ENCODE measurements at places on chromosomes 16 and 17.

DNA sequence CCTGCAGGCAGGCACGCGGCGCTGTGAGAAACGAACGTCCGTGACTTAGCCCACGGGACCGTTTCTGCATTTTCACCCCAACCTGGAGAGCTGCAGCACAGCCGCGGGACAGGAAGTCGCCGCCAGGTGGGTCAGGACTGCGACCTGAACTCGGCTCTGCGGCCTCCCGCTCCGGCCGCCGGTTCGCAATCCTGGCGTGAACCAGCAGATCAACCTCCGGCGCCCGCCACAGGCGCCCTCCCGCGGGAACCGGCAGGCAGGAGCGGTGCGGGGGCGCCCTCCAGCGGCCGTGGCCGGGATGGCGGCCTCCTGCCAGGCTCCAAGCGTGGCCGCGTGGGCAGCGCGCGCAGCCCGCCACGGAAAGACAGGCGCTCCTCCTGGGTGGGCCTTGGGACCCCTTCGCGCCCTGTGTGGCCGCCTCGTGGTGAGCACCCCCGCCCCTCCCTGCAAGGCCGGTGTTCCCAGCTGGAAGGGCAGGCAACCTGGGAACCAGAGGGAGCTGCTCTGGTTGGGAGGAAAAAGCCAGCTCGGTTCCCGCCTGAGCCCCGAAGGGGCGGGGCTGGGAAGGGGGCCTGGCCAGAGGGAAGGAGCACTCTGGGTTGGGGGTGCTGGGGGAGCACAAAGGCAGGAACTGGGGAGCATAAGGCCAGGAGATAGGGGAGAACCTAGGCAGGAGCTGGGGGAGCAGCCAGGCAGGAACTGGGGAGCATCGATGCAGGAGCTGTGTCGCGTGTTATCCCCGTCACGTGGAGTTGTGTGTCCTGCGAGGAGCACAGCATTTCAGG, 28.2 kb downstream of the ACTG1 start:
- DNase-seq: peak; percentile 91

DNA sequence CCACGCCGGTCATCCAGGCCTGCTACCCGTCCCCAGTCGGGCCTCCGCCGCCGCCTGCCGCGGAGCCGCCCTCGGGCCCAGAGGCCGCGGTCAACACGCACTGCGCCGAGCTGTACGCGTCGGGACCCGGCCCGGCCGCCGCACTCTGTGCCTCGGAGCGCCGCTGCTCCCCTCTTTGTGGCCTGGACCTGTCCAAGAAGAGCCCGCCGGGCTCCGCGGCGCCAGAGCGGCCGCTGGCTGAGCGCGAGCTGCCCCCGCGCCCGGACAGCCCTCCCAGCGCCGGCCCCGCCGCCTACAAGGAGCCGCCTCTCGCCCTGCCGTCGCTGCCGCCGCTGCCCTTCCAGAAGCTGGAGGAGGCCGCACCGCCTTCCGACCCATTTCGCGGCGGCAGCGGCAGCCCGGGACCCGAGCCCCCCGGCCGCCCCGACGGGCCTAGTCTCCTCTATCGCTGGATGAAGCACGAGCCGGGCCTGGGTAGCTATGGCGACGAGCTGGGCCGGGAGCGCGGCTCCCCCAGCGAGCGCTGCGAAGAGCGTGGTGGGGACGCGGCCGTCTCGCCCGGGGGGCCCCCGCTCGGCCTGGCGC, 2.4 kb downstream of the HIC1 start:
- no peak for DNase-seq

DNA sequence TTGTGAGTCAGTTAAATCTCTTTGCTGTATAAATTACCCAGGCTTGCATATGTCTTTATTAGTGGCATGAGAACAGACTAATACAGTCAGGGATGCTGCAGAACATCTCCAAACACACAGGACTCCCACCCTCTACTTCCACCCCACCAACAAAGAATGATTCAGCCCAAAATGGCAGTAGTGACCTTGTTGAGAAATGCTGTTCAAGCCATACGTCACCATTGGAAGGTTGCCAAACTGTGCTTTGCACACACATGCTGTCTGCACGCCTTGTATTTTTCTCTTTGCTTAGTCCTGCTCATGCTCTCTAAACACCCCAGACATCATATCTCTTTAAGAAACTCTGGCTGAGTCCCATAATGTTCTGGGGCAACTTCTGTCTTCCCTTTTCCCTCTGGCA, 589.6 kb downstream of the WWOX start:
- no peak for DNase-seq

DNA sequence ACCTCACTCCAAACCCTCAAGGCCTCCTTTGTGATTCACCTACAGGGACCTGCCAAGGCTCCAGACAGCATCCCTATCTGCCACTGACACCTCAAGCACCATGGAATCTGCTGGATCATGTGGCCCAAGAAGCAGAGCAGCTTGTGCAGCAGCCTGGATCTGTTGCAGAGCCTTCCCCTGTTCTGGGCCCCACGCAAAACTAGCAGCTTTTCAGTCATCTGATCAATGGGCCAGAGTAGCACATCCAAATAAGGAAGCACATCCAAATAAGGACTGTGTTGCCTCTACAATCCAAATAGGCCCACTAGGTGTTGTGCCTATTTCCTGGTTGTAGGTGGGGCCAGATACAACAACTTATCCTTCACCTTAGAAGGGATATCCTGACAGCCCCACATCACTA, 97.1 kb upstream of the GNAO1 start:
- no peak for DNase-seq

DNA sequence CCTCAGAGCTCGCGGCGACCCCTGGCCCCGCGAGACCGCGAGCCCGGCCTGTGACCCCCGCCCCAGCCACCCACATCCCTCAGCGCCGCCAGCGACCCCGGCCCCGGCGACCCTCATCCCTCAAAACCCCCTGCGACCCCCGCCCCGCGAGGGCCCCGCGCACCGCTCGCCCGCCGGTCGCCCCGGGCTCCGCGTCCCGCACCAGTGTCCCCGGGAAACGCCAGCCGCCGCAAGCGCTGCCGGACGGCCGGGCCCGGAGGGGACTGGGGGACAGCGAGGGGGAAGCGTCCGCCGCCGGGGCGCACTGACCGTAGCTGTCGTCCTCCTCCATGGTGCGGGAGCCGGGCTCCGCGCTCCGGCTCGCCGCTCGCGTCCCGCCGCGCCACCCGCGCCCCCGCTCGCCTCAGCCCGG, at the start of gene CYTH1:
Gene CYTH1 (minus strand): TSS at position 381 of the 412 bp plus-strand sequence. CDS start 50 bp downstream, at position 331.
- no peak for DNase-seq

DNA sequence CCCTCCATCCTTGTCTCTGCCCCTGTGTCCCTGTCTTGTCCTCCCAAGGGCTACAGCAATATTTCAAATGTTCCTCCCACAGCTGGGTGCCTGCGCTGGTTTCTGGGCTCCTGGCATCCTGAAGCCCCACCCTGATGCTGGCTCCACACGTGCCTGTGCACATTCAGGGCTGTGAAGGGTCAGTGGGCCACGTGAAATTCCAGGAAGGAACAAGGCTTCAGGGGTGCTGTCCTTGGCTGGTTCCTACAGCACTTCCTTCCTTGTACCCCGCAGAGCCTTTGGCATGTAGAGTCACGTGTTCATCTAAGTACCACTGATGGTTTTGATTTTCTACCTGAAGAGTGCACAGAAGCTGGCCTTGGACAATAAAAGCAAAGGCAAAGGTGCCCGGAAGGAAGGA, 57.7 kb upstream of the NLK start:
- no peak for DNase-seq

- DNase-seq: no peak
These were observed 95.7 kb upstream of the DNAH17 start for GRCh38 chr17:78672871-78673371.

- DNase-seq: no peak
These were observed 14.3 kb upstream of the NUBP1 start for GRCh38 chr16:10729104-10730048.

GRCh38 chr17:62933501-62934385, 32.3 kb upstream of the TANC2 start:
- DNase-seq: no peak

- DNase-seq: no peak
These were observed 17.0 kb upstream of the WDR45B start for GRCh38 chr17:82665217-82665616.

GRCh38 chr17:72294487-72294893, 173.7 kb downstream of the SOX9 start:
- no peak for DNase-seq

DNA sequence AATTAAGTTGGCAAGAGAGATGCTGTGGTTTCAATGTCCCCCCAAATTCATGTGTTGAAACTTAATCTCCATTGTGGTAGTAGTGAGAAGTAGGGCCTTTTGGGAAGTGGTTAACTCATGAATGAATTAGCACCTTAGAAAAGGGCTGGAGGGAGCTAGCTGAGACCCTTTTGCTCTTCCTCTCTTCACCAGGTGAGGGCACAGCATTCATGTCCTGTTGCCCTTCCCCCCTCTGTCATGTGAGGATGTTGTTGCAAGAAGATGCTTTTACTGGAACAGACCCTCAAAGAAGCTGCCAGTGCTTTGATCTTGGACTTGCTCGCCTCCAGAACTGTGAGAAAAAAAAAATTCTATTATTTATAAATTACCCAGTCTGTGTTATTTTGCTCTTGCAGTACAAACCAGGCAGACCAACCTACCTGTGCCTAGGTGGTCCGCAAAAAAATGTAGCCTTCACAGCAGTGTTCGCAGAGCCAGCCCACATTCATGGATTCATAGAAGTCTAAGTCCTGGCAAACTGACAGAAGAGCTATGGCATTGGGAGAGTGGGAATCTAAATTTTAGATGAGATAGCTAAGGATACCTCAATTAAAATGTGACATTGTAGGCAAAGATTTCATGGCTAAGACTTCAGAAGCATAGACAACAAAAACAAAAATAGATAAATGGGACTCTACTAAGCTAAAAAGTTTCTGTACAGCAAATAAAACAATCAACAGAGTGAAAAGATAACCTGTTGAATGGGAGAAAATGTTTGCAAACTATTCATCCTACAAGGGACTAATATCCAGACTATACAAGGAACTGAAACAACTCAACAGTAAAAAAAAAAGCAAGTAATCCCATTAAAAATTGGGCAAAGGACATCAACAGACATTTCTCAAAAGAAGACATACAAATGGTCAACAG, 32.0 kb upstream of the ABCA5 start:
- no peak for DNase-seq

GRCh38 chr17:63002625-63003024, 36.6 kb downstream of the TANC2 start:
- DNase-seq: no peak

DNA sequence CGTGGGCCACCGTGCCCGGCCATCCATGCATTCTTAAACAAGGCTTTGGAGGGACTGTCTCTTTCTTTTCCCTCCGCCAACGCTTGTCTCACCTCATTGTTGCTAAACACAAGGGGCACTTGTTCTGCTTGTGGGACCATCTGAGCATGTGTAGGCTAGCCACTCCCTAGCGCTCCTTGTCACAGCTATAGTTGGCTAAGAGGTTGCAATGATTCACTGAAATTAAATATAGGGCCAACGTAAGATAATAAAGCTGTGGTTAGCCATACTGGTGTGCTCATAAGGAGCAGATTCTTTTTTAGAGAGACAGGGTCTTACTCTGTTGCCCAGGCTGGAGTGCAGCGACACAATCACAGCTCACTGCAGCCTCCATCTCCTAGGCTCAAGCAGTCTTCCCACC, 41.2 kb downstream of the KIAA0513 start:
- DNase-seq: no peak

GRCh38 chr17:4407216-4407615, 26.5 kb upstream of the SPNS3 start:
- DNase-seq: no peak

- DNase-seq: no peak
These were observed 47.3 kb downstream of the CCDC42 start for GRCh38 chr17:8697323-8697741.

- DNase-seq: no peak
These were observed 39.4 kb downstream of the TBC1D16 start for GRCh38 chr17:79996291-79996690.

Data from stimulated activated CD4-positive, alpha-beta T cell treated with anti-CD3 and anti-CD28 coated beads, Interleukin-1b, Interleukin-23, amount 100 ng/mL, for 4 hours (primary cell).